ENCODE measurements at places on chromosomes 6 and 20.

DNA sequence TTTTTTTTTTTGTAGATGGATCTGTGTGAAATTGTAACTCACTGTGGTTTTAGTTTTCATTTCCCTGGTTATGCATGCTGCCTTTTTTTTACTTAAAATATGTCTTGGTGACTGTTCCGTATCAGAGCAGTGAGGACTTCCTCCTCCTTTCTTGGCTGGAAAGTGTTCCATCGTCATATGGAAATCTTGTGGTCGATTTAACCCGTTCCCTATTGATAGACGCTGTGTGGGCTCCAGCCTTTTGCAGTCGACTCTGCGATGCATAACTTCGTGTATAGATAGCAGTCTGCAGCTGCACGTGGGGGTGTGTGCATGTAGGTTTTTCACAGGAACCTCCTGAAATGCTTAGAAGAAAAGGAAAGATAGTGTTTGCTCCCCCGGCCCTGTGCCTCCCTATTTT is 28.1 kb upstream of the PNPLA1 start:
- peak; percentile 92 for DNase-seq

DNA sequence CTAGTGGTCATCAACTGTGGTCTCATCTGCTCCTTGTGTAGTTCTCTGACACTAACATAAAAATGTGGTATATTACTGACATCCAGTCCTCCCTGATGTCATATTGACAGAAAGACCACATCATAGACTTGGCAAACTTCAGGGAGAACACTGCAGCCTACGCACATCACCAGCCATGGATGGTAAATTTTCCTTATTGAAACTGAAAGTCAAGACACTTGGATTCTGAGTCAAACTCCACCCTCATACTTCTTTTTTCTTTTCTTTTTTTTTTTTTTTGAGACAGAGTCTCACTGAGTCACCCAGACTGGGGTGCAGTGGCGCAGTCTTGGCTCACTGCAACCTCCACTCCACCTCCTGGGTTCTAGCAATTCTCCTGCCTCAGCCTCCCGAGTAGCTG is 25.4 kb downstream of the NDRG3 start:
- no peak for DNase-seq

DNA sequence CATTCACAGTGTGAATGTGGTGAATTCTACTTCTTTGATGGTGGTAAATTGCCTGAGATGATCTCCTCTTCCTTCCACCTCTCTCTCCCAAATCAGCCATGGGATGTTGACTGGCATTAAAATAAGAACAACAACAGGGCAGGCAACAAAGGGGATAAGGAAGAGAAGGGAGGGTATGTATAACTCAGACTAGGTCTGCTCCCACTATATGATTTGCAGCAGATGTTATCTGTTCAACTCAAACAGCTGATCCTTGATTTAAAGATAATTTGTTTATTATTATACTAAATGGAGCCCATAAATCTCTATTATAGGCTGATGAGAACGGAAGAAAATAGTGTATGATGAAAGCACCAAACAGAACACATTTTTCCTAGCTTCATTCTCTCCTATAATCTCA is 262.0 kb downstream of the BTBD3 start:
- no peak for DNase-seq

DNA sequence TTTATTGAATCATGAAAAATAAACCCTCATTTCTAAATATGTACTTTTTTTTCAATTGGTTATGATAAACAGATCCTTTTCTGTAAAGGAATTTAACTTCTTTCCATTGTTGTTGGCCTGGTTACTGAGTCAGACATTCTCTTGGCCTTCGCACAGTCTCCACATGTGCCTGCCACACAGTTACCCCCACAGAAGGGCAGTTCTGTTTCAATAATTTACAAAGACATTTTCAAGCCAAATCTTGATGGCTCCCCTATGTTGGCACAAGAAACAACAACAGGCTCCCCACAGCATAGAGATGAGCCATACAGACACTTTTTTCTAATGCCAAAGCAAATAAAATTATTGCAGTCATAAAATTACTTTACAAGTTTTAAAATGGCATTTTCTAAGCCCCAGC is 55.6 kb upstream of the BEND6 start:
- DNase-seq, result no peak

GRCh38 chr20:39800111-39800510 is 838.0 kb downstream of the DHX35 start:
- peak; percentile 24 for DNase-seq

- no peak for DNase-seq
Observed at GRCh38 chr6:138264372-138264880, 46.1 kb upstream of the PBOV1 start.

GRCh38 chr20:18057101-18057993 is at the start of gene OVOL2:
Gene OVOL2, minus strand, starts transcription at chr20:18057916. Its CDS starts 282 bp downstream, at chr20:18057634.
- no peak for DNase-seq

DNA sequence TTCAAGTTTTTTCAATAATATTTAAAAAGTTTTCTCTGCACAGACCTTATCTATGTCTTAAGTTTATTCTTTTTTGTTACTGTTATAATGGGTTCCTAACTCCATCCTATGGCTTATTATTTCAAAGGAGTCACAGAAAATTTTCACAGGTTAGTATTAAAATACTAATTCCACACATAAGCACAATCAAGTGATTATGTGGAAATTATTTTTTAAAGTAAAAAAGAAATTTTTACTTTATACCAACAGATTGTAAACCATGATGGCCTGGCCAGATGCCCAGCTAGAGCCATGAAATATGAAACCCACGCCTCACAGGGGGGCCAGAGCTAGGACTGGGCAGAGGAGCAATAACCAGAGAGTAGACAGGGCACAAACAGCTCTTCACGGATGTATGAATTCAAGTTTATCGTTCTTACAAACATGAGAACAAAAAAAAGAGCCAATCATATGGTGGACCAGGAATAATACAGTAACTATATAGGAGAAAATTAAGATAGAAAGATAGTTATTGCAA is 34.0 kb downstream of the NUDT3 start:
- peak; percentile 37 for DNase-seq

DNA sequence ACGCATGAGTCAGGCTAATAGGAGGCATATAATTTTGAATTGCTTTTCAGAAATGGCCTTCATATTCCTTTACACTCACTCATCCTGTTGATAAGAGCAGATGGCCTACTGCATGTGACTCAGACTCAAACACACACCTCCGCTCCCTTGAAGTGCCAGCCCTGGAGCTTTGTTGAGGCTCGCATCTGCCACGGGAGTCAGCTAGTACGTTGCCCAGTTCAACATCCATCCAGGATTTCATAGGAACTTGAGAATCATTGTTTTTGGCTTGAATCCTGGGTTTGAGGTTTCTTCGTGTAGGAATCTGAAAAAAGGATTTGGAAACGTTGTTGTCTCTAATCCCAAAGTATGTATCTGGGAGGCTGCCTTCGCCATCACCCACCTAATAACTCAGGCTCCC is 87.4 kb upstream of the JAG1 start:
- no peak for DNase-seq

DNA sequence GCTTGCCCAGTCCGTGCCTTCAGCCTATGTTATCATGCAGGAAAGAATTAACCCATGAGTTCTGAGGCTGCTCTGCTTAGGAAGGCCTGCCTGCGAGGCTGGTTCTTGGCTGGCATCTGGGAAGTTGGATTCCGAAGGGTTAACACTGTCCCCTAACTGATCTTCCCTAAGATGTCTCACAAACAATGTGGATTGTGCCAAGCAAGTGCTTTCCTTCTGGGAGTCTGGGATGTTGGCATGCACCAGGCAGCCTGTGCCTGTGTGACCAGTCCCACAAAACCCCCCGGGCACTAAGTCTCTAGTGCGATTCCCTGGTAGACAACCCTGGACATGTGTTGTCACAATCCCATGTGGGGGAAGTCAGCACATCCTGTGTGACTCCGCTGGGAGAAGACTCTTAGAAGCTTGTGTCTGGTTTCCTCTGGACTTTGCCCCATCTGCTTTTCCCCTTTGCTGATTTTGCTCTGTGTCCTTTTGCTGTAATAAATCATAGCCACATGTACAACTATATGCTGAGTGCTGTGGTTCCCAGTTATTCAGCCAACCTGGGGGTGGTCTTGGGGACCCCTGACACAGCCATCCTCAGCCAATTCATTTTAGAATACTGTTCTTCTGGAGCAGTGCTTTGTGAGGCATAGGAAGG is 83.8 kb downstream of the SLC22A23 start:
- DNase-seq, result no peak

GRCh38 chr20:14672066-14672465 is 334.7 kb upstream of the FLRT3 start:
- DNase-seq, result no peak

GRCh38 chr20:19049514-19049913 is 162.9 kb upstream of the SLC24A3 start:
- no peak for DNase-seq

- DNase-seq, result peak; percentile 18
Observed at GRCh38 chr6:11604215-11604614, 66.7 kb downstream of the TMEM170B start.

GRCh38 chr6:114524081-114524480 is 181.3 kb upstream of the HS3ST5 start:
- DNase-seq, result no peak

GRCh38 chr6:31121131-31121790 is 1.0 kb upstream of the CDSN start:
- DNase-seq, result no peak

DNA sequence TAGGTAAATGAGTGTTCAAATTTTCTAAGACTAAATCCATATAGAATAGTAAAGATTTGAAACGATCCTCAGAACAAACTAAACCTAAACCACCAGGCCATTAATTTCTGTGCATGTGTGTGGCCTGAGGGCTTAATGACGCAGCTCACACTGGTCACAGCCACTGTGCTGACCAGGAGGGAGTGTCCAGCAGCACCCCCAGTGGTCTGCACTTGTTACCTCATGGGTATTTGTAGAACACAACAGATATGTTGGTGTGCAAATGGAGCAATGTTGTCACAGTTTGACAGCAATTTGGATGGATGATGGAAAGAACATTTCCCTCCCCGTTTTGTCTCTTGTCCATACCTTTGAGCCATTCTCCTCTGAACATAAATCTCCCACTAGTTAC is 122.4 kb upstream of the EXOC2 start:
- peak; percentile 45 for DNase-seq

DNA sequence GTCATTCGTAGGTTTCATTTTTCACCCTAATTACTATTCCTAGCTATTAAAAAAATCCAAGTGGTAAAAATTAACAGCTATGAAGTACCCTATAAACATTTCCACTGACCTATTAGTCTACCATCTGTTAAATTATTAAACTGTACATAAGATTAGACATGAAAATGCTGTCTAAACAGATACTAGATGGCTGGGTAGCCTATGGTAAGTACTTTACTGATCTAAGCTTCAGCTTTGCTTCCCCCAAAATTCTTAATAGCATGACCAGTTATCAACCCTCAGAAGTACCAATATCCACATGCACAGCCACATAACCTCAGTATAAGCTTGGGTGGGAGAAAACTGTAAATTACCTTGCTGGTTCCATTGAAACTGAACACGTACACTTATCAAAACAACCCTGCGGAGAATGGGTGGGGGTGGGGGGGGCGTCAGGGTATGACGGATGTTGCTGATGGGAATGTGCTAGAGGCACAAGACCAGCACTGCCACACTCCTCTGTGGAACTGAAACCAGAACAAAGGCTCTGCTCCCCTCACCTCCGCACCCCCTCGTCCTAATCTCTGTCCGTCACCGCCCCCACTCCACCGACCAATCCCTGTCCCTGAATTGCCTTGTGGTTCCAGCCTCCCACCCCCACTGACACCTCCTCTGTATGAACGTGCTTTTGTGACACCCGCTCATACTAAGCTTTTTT is 45.3 kb downstream of the B4GALT5 start:
- peak; percentile 61 for DNase-seq

GRCh38 chr6:133890711-133891148 is 1.8 kb downstream of the TCF21 start:
- DNase-seq, result peak; percentile 43

DNA sequence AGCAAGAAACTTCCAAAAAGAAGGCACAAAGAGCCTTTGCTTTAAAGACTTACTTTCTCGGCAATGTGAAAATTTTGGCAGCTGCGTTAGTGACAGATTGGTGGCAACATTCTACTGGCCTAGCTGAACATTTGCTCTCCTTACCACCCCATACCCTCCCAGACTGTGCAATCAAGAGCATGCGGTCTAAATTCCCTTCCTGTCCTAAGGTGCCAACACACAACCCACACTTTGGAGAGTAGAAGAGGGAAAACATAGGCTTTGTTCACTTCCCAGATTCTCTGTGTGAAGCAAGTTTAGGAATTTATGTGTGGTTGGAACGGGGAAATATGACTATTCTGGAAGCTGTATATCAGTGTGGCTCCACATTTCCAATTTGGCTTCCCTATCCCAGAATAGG is 29.8 kb upstream of the NEDD9 start:
- no peak for DNase-seq

DNA sequence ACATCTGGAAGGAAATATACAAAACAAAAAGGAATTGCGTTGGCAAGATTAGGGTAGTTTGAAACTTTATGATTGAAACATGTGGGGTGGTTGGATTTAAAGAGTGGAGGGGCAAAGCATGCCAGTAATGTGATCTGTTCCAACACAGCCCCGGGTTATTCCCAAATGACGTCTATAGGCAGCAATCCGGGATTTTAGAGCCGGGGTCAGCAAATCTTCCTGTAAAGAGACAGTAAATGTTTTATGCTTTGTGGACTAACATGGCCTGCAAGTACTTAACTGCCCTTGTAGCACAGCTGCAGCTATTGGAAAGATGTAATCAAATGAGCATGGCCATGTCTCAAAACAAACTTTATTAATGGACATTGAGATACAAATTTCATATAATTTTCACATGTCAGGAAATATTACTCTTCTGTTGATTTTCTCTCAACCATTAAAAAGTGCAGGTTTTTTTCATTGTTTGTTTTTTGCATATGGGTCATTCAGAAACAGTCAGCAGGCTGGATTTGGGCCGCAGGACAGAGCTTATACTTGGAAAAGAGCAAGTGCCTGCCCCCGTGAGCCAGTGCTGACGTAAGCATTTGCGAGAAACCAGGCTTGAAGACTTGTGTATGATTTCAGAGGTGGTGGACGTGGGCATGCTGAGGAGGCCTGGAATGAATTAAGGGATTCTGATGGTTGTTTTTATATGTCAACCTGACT is 136.5 kb downstream of the DOK5 start:
- no peak for DNase-seq

DNA sequence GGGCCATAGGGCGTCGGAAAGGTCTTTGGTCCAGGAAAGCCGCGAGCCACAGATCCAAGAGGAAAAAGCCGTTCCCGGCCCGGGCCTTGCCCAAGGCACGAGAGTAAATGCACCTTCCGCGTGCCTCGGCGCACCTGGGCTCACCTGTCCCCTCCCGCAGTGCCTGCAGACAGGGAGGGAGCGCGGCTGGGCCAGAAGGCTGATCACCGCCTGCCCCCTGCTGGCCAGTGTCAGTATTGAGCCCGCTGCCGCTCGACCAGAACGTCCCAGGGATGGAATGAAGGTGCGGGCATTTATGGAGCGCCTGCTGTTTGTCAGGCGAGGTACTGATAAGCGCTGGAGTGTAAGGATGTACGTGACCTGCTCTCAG is 679 bp upstream of the LPIN3 start:
- DNase-seq, result peak; percentile 84

GRCh38 chr6:44034391-44034861 is 92.8 kb downstream of the MRPL14 start:
- no peak for DNase-seq
